MCF 10A (cell line): ENCODE measurements at places on chromosomes 5 and 9. TPM values are rescaled to one million over a fixed set of nuclear protein-coding genes. Genes with fewer than 3 reads are reported as not detected.

GRCh38 chr9:70563431-70564204 lies 149.2 kb upstream of the KLF9 start:
- DNase-seq = no peak

DNA sequence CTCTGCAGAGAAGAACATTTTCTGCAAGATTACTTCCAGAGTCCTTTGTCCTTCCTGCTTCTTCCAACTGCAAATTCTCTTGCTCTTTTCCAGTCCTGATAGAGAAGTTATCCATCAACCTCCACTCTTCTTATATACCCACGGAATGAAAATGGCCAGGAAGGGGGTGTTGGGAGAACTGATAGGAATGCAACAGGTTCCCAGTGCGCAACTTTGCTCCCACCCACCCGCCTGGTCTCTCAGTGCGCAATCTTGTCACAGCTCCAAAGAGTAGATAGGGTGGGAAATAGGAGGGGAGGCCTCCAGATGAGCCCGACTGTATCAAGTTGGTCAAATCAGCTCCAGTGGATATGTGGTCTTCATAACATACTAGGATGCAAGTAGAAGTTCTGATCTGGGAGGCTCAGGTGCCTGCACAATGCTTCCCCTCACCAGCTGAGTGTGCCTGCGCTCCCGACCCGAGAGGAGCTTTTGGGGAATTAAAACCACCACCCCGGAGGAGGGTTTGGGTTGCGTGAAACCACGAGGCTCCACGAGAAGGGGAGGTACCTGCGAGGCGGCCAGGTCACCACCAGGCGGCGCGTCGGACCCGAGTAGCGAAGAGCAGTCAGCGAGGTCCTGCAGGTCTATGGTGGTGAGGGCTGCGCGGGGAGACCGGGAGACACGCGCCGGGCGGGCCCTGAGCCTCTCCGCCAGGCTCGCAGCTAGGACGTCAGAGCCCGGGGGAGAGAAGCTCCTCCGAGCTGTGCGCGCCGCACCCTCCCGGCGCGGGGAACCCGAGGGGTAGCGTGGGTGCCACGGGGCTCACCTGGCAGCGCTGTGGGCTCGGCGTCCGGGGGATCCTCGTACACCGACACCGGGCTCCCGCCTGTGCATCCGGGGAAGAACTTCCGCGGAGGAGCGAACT lies 835 bp downstream of the MCIDAS start:
- peak; percentile 84 for DNase-seq

DNA sequence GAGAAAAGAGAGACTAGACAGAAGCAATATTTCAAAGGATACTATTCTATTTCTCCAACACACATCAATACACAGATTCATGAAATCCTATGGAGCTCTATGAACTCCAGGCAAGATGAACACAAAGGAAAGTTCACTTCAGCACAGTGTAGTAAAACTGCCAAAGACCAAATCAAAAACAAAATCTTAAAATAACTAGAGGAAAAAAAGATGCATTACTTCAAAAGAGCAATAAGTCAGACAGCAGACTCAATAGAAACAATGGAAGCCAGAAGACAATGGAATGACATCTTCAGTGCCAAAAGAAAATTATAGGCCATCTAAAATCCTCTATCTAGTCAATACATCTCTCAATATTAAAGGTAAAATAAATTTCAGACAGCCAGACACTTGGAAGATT lies 205.3 kb upstream of the TBC1D2 start:
- DNase-seq = no peak

DNA sequence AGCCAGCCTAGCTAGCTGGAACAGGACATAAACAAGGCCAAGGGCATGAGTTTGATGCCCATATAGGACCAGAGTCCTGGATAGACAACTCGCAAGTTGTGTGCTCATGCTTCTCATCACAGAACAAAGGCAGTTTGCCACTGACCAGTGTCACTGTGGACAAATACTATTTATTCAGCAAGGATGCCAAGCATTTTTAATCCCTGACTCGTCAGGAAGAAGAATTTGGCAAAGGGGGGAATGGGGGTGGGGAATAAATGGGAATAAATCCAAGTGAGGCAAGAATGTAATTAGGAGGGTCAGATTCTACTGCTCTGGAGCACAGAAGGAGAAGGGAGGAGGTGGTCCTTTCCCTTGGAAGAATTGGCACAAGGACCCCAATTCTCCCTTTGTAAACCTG lies 46.8 kb upstream of the ANKRD55 start:
- DNase-seq = peak; percentile 69

GRCh38 chr5:138725153-138725817 lies 27.9 kb upstream of the CTNNA1 start:
- DNase-seq = peak; percentile 100

The GBGT1 gene
- total RNA-seq = not detected in 2 replicates

The SYNPO gene
- 6.3 and 7.1 TPM in 2 replicates for total RNA-seq

The MTRR gene
- 46.6 and 88.6 TPM in 2 replicates for total RNA-seq

The SLC22A4 gene
- 13.5 and 17.5 TPM in 2 replicates for total RNA-seq

The IL4 gene
- total RNA-seq = not detected in 2 replicates

- peak; percentile 26 for DNase-seq
Measured at GRCh38 chr9:88090151-88090581, 48.1 kb downstream of the SPATA31C2 start.

The SH3GL2 gene
- not detected in 2 replicates for total RNA-seq

DNA sequence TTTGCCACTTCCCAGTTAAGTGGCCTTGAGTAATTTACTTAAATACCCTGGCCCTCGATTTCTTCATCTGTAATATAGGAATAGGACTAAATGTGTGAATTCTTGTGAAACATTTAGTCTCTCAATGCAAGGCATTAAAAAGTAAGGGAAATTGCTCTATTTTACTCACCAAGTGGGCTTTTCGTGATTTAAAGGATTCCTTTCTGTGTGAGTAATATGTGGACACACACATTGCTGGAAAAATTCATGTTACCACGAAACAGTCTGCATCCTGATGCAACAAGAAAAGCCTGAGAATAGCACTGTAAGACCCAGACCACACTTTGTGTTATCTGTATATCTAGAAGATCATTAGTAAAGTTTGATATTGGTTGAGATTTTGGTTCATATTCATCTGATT lies 1243.0 kb upstream of the CDH9 start:
- peak; percentile 8 for DNase-seq

- no peak for DNase-seq
Measured at GRCh38 chr5:31135542-31135941, 57.9 kb upstream of the CDH6 start.

DNA sequence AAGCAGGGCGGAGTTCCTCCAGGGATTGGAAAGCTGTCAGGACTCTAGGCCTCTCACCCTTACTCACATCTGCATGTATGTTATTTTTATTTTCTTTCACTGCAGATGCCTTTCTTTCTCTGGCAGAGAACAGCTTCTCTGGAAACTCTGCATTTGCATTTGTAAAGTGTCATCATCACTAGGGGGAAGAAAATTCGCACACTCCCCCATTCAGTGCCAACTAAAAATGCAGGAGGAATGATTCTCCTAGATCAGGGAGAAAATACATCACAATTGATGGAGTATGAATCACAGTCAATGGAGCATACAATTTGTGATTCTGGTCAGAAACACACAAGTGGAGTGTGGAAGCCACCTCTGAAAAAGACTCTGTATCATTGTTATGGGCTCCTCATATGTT lies 351.4 kb upstream of the FTMT start:
- no peak for DNase-seq

- DNase-seq = no peak
Measured at GRCh38 chr9:124808246-124808956, 31.5 kb downstream of the OLFML2A start.

GRCh38 chr9:137067860-137068538 lies 2.4 kb downstream of the SAPCD2 start:
- peak; percentile 91 for DNase-seq

DNA sequence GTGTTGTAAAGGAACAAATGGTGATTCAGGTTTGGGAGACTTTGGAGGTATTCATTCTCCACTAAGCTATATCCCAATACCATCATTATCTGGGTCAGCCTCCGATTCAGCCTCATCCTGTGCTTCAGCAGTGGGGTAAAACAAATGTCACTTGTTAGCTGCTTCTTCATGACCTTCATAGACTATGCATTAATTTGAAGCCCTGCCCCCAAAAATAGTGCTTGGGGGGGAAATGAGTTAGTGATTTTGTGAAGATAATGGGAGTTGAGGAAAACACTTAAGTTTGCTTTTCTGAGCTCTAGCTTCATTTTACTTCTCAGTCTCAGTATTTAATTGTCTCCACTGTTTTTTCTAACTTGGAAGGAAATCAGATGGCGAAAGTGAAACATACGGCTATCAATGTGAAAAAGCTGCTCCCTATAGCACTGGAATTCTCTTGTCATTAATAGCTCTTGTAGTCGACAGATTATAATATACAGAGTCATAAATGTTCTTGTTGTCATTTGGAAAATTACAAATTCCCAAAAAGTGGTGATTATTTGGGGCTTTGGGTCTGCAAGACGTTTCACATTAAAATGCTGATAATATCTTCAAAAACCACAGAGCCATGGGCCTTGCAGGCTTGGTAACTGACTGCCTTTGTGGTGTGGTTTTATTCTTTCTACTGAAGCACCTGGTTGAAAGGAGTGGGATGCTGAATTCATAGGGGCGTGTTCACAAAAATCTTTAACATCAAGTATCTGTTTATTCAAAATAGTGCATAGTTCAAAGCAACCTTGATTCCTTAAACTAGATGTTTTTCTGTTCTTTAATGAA lies 40.0 kb downstream of the PIK3R1 start:
- no peak for DNase-seq

- DNase-seq = no peak
Measured at GRCh38 chr5:53010814-53011213, 21.7 kb downstream of the ITGA2 start.

The SLC44A1 gene
- total RNA-seq = 15.2 and 15.9 TPM in 2 replicates

DNA sequence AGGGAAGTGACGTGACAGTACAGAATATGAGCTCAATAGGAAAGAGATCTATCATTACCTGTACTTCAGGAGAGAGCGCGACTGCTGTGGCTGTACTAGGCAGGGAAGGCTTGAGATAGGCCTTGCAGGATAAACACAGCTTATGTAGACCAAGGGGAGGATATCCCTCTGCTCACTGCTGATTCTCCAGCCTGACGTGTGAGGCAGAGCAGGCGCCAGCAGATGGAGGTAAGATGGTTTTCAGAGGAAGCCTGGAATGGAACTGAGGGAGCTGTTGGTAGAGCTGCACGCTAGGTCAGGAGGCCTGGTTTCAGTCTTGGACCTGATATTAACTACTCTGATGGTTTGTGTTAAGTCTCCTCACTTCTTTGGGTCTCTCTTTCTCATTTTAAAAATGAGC lies 291.4 kb downstream of the YTHDC2 start:
- DNase-seq = no peak

DNA sequence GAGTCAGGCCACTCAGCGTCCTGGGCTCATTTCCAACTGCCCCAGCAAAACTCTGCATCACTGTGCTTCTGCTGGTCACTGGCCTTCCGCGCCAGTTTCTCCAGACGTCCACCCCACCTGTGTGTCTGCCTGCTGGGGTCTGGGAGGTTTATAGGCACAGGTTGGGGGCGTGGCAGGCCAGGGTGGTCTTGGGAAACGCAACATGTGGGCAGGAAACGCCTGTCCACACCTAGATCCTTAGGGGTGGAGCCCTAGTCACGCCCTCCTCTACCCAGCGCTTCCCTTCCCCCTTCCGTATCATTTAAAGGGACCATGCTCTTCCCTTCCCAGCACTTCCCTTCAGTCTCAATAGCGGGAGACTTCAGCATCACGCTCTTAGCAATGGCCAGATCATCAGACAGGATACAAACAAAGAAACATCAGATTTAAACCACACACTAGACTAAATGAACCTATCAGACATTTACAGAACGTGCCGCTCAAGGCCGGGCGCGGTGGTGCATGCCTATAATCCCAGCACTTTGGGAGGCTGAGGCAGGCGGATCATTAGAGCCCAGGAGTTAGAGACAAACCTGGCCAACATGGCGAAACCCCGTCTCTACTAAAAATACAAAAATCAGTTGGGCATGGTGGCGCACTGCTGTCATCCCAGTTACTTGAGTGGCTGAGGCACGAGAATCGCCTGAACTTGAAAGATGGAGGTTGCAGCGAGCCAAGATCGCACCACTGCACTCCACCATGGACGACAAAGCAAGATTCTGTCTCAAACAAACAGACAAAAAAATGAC lies 11.8 kb upstream of the BTNL9 start:
- DNase-seq = no peak

DNA sequence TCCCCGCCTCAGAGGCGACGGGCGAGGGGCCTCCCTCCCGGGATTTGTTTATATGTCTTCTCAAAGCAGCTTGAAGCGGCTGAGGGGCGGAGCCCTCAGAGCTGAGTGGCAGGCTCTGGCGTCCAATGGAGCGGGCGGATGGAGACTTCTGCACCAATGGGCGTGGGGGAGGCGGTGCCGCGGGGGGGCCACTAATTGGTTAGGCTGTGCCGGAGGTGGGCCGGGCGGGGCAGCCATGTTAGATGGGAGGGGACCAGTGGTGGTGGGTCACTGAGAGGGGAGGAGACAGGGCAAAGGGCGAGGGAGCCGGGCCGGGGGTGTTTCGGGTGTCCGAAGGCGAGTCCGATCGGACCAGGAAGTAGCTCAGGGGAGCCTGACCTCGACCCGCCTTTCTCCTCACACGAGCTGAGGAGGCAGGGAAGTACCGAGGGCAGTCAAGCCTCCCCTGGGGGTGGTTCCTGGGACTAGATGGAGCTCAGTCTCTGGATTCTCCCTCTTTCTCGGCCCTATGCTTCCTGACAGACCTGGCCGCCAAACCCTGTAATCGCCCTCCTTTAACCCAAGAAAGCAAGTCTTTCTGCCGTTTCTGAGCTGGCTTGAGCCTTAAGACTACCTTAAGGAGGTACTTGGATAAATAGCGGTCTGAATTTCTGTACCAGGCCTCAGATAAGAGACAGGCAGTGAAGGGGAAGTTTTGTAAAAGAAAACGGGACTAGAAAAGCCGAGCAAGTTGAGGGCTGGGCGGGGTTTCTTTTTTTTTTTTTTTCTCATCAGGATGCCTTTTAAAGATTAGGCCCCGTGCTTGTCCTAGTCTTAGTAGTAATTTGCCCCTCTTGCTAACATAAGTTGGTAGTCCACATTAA lies 1.1 kb downstream of the CREBRF start:
- DNase-seq = peak; percentile 100

GRCh38 chr5:170388818-170389549 lies at the start of gene KCNMB1:
Gene KCNMB1, minus strand, starts transcription at chr5:170389367. Its CDS starts 3,920 bp downstream, at chr5:170385447.
- DNase-seq = no peak

- no peak for DNase-seq
Measured at GRCh38 chr5:149782018-149782894, 52.1 kb downstream of the PPARGC1B start.

DNA sequence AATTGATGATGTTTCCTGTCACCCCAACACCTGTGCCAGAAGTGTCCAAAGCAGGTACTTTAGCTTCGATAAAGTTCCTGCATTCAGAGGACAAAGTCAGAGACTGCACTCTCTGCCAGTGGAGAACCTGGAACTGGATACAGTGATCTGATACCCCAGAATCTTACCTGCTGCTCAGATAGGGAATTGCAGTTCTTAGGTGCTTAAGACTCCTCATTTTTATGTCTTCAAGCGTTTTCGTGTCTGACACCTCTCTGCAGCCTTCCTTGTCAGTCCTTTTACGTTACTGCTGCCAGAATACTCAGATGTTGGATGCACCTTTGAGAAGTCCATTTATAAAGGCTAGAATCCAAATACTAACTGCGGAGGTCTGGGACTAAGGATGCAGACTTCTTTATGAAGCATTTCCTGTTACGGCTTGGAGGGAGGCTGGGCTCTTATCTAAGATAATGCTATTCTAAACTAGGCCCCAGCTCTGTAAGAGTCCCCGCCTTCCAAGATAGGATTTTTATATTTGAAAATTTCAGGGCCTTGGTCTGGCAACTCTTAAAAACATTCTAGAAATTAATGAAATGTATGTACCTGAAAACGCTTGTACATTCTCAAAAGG lies 1.9 kb downstream of the ISOC1 start:
- DNase-seq = peak; percentile 34

The C9orf50 gene
- 0.20 TPM in 1 of 2 replicates, not detected in the other for total RNA-seq

- peak; percentile 80 for DNase-seq
Measured at GRCh38 chr5:135458921-135459331, 6.8 kb upstream of the TIFAB start.

The ABLIM3 gene
- total RNA-seq = 168 and 206 TPM in 2 replicates

GRCh38 chr9:70229026-70229425 lies 29.8 kb upstream of the SMC5 start:
- DNase-seq = no peak
